ENCODE measurements at places on chromosomes 7 and 10.

DNA sequence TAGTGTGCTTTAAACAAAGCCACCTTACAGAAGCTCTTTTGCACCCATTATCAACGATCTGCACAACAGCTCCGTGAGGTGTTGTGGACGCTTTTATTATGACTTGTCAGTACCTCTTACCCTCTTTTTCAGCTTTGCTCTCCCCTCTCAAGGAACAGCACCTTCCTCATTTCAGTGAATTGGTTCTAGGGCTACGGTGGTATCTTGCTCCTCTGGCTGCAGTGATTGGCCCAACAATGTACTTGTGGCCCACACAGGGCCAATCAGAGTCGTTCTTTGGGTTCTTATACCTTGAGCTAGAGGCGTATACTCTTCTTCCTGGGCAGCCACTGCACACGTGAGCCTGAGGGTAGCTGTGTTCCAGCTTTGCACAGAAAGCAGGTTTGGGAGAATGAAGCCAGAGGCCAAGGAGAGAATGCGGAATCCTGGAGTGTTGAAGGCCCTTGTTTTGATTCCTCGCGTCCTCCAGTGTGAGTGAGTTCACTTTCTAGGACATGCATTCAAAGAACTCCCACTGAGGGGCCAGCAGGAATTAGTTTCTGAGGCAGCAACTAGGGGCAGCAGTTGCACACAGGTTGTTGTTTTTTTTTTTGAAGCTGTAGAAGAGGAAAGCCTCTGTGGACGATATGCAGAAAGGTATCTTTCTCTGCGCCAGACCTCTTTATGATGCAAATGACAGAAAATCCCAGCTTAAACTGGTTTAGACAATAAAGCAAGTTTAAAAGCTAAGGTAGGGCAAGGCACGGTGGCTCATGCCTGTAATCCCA, 49.8 kb upstream of the PDZD8 start:
- DNase-seq: no peak

GRCh38 chr10:86368046-86368445, 1.5 kb upstream of the GRID1 start:
- DNase-seq: no peak

- DNase-seq: no peak
Measured at GRCh38 chr7:135369405-135369804, 135.8 kb downstream of the STRA8 start.

- no peak for DNase-seq
Measured at GRCh38 chr10:516764-517163, 172.7 kb downstream of the DIP2C start.

- no peak for DNase-seq
Measured at GRCh38 chr10:80487421-80487785, 33.3 kb downstream of the TSPAN14 start.

GRCh38 chr7:81725812-81726127, 44.1 kb downstream of the HGF start:
- DNase-seq: peak; percentile 86

DNA sequence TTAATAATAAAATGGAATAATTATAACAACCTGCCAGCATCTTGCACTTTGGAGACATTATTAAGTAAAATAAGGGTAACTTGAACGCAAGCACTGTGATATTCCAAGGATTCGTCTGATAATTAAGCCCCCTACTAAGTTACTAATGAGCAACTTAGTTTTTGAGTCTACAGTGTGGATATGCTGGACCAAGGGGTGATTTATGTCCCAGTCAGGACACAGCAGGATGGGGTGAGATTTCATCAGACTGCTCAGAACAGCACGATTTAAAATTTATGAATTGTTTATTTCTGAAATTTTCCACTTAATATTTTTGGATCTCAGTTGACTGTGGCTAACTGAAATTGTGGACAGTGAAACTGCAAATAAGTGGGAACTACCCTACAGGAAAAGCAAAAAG, 182.8 kb upstream of the PHF14 start:
- DNase-seq: no peak

DNA sequence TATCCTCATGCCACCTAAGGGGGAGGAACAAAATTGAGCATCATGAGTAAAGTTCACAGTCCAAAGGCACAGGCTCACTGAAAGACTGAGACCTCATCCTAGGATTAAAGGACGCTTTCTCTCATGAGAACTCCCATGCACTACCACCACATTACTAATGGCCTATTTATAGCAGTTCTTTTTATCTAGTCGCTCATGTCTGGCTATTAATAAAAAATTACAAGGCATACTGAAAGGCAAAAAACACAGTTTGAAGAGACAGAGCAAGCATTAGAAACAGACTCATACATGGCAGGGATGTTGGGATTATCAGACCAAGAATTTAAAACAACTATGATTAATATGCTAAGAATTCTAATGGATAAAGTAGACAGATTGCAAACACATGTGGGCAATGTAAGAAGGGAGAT, 46.0 kb upstream of the CDK13 start:
- peak; percentile 47 for DNase-seq

- no peak for DNase-seq
Measured at GRCh38 chr10:20007426-20007825, 191.2 kb downstream of the PLXDC2 start.

Data from AG10803 (cell line).